ENCODE measurements at places on chromosomes 7 and 10.

DNA sequence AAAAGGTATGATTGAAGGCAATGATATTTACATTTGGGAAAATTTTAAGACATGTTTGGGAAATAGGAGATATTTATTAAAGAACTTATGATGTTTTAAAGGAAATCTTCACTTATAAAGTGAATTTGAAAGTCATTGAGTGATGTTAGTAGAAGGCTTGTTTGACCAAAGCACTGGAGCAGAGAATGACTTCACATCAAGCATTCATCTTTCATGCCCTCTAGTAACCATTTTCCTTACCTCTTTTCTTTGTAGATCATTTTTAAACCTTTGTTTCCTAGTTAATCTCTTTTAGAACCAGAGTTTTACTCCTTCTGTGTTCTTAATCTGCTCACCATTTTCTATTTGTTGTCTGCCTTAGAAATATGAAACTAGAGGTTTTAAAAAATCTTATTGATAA is 111.3 kb upstream of the FOXP2 start:
- no peak for DNase-seq

- no peak for DNase-seq
Measured at GRCh38 chr10:35208949-35209613, 82.4 kb downstream of the CREM start.

DNA sequence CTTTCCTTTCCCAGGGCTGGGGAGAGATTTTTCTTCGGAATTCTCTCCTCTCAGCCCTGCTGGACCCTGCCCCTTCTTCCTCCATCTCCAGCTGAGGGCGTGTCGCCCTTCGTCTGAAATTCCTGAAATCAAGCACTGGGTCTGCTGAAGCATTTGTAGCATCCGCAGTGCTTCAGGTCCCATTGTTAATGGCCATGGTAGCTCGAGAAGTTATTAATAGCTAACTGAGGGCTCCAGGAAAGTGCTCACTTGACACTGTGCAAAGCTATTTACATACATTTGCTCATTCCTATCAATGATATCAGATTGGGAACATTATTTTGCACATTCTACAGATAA is 515 bp downstream of the FAM149B1 start:
- DNase-seq = no peak

- DNase-seq = no peak
Measured at GRCh38 chr10:131354380-131354779, 42.9 kb upstream of the TCERG1L start.

DNA sequence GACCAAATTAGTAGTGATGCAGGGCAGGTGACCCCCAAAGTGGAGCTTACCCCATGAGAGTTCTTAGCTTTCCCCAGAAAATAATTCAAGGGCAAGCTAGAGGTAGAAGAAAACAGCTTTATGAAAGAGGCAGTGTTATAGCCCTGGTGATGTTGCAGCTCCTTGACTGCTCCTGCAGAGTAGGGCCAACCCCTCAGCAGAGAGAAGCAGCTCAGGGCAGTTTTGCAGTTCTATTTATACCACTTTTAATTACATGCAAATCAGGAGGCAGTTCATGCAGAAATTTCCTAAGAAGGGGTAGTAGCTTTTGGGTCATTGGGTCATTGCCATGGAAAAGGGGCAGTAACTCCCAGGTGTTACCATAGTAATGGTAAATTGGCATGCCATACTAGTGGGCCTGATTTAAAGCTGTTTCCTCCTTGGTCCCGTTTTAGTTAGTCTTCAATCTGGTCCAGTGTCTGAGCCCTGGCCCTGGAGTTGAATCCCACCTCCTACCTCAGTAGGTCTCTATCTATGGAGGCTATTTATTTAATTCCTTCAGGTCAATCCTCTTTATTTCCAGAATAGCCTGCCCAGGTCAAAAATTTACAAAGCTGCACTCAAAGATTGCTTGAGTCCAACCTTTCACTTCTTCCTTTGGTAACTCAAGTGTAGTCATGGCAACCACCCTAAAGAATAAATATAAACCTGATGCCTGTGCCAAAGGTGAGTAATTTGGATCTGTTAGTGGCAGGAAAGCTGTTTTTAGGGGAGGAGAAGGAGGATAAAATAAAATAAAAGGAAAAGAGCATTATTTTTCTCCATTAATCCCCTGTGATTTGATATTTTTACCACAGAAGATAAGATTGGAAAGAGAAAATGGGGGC is 29.5 kb downstream of the PLXDC2 start:
- DNase-seq = no peak

- DNase-seq = no peak
Measured at GRCh38 chr7:13851736-13852135, 137.7 kb downstream of the ETV1 start.

DNA sequence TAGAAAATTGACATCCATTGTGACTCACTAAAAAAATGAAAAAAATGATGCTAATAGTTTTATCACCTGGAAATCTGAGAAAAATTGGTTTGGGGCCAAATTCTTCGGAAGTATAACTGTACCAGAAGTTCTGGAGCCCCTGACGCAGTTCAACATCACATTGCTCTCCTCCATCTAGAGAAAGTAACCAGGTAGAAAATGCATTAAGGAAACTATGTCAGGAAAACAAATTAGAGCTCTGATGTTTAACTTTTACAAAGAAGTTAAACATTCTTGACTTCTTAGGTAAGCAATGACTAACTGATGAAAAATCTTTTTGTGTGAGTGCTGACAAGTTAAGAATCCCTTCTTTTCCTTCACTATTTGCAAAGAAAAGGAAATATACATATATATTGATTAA is 61.1 kb upstream of the TMEM196 start:
- no peak for DNase-seq

DNA sequence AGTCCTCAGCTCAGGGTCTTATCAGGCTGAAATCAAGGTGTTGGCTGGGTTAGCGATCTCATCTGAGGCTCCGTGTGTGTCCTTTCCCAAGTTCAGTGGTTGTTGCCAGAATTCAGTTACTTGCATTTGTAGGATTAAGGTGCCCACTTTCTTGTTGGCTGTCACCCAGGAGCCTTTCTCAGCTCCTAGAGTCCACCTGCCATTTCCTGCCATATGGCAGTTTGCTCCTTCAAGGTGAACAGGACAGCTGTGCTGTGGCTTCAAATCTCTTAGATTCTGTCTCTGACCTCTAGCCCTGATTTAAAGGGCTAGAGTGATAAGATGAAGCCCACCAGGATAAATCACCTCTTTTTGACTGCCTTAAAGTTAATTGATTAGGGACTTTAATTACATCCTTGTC is 1.0 kb upstream of the HIF1AN start:
- no peak for DNase-seq

DNA sequence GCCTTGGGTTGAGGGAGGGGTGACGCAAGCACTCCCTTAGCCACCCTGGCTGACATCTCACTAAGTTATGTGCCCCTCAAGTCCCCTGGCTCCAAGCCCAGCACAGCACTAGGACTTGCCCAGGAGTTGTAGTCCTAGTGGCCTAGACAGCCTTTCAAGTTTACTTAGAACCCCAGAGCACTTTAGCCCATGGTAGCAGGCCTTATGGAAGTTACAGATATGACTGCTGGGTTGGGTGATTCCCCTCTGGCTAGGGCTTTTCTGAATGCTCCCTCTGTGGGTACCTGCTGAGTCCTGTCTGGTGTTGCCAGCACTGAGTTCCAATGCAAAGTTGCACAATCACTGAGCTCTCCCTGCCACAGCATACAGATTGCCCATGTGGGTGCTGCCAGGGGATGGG is 83.2 kb downstream of the AHCYL2 start:
- no peak for DNase-seq

- no peak for DNase-seq
Measured at GRCh38 chr10:126277181-126277580, 111.1 kb downstream of the ADAM12 start.

Measured in activated T-cell treated with anti-CD3 and anti-CD28 coated beads for 24 hours (primary cell).